Left forelimb (tissue), 1 donor: ENCODE measurements at places on chromosomes 6 and 20.

- DNase-seq = no peak
Measured at GRCh38 chr6:43926634-43927531, 156.9 kb downstream of the VEGFA start.

GRCh38 chr6:116359131-116359530, 11.6 kb upstream of the DSE start:
- DNase-seq = no peak

GRCh38 chr20:53839423-53840176, 230.8 kb downstream of the BCAS1 start:
- no peak for DNase-seq

GRCh38 chr20:17327185-17328148, 100.6 kb downstream of the PCSK2 start:
- no peak for DNase-seq

DNA sequence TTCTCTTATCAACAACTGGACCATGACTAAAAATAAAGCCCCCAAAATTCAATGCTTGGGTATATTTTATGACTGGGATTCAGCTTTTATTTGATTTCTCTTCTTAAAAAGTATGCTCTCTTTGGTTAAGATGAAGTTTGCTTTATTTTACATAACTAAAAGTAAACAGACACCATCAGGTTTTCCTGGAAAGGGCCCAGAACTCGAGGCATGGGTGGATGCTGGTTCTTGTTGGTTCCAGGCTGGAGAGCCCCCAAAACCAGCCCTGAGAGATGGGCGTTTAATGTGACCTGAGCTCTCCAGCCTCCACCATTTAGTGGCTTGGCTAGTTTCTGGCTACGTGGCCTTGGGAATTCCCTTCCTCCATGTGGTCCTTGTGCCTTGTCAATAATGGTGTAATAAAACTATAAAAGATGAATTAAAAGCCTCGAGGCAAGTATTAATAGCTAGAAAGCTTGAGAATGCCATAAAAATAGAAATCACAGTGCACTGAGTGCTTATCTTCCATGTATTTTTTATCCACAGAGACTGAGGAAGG, 34.1 kb downstream of the BANF2 start:
- no peak for DNase-seq

GRCh38 chr6:45736134-45736533, 279.5 kb downstream of the CLIC5 start:
- DNase-seq = no peak

GRCh38 chr6:167699141-167699931, 127.4 kb upstream of the AFDN start:
- peak; percentile 77 for DNase-seq

DNA sequence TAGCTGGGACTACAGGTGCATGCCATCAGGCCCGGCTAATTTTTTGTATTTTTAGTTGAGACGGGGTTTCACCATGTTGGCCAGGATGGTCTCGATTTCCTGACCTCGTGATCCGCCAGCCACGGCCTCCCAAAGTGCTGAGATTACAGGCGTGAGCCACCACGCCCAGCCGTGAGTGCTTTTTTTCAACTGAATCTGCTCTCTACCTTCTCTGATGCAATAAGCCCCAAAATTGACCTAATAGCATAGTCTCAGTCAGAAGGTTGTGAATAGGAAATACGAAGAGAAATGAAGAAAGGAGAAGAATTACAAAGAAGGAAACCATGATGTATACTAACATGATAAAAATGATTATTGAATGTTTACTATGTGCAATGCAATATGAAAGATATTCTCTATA, 33.2 kb downstream of the BEND6 start:
- no peak for DNase-seq

GRCh38 chr20:52064931-52065330, 126.6 kb downstream of the ZFP64 start:
- DNase-seq = no peak

DNA sequence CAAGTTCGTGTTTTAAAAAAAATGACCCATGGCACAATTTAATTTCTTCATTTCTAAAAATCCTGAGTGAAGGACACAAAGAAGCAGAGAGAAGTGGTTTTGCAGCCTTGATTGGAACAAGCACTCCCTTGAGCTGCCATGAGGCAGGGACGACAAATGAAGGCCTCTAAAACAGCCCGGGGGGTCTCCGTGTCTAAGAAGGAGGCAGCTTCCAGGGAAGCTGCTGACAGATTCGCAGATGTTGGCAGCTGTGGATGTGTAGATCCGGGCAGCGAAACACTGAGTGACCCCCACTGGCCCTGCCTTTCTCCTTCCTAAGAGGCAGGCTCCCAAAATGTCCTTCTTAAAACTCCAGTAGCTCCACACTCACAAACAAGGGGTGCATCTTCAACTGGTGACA, 9.6 kb upstream of the LBP start:
- no peak for DNase-seq

GRCh38 chr6:133297657-133298056, 56.5 kb downstream of the EYA4 start:
- no peak for DNase-seq

GRCh38 chr6:130858498-130859160, 31.4 kb downstream of the SMLR1 start:
- DNase-seq = no peak

- DNase-seq = no peak
Measured at GRCh38 chr6:116111552-116112528, 11.2 kb downstream of the NT5DC1 start.

- no peak for DNase-seq
Measured at GRCh38 chr6:81262656-81263055, 489.8 kb downstream of the TENT5A start.

- DNase-seq = no peak
Measured at GRCh38 chr6:29112135-29112534, 4.3 kb downstream of the OR2J3 start.

- DNase-seq = no peak
Measured at GRCh38 chr6:103819509-103819908, 1040.2 kb downstream of the HACE1 start.

DNA sequence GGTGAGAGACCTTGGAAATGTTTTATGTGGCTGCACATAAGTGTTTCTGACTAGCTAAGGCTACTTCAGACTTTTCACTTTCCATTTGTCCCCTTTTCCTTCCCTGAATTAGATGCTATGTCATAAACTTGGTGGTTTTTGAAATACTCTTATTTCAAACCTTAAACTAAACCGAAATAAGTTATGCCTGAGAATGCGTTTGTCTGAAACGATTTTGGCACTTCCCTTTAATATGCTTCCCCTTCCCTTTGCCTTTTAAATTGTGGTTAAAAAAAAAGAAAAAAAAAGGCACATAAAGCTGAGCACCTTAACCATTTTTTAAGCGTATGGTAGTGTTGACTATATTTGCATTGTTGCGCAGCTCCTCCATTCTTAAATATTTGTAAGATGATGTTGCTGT, 14.3 kb downstream of the ZNF451 start:
- no peak for DNase-seq

- DNase-seq = no peak
Measured at GRCh38 chr6:18213439-18213838, 50.9 kb downstream of the DEK start.

- no peak for DNase-seq
Measured at GRCh38 chr6:15819226-15819625, 156.4 kb upstream of the DTNBP1 start.

DNA sequence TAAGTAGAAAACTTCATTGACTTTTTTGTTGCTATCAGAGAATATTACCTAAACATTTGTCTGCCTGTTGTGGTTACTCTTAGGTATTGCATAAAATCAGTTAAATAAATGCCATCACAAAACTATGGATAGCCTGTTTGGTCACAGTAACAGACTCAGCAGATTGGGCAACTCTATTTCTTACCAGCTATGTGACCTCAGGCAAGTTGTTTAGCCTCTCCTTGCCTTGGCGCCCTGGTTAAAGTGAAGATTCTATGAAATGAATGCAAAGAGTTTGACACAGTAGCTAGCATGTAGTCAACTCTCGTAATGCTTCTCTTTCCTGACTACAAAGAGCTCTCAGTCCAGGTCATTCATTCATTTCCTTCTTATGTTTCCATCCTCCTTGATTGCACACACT, 82.5 kb upstream of the ID4 start:
- DNase-seq = no peak

DNA sequence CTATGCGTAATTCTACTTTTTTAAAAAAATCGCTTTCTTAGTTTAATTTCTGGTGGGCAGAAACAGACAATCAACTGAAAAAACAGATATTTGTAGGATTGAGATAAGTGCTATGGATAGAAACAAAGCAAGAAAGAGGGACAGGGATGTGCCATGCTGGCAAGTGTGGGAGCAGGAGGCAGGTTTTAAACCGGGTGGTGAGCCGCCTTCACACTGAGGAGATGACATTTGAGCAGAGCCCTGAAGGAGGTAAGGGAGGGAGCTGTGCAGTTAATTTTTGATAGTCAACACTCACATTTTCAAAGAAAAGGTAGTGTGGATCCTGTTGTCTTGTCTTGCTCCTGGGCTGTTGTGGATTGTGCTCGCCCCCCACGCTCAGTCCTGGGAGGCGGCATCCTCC, 46.8 kb upstream of the TMEM217 start:
- DNase-seq = no peak

DNA sequence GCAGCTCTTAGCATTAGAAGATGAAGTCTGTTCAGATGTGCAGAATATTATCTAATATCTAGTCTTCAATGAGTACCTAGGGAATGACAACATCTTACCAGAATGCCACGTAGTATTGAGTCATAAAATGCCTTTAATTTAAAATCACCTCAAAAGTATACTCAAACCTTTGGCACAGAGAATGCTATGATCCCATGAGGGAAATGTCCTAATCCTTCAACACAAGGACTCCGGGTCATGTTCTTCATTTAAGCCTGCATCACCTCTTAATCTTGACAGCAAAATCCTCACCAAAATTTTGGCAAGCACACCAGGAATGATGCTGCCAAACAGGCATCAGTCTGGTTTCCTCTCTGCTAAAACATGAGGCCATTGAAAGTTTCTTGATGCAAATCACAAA, 23.6 kb upstream of the MARCKS start:
- DNase-seq = no peak

GRCh38 chr6:35547676-35548075, 35.0 kb upstream of the TULP1 start:
- no peak for DNase-seq

DNA sequence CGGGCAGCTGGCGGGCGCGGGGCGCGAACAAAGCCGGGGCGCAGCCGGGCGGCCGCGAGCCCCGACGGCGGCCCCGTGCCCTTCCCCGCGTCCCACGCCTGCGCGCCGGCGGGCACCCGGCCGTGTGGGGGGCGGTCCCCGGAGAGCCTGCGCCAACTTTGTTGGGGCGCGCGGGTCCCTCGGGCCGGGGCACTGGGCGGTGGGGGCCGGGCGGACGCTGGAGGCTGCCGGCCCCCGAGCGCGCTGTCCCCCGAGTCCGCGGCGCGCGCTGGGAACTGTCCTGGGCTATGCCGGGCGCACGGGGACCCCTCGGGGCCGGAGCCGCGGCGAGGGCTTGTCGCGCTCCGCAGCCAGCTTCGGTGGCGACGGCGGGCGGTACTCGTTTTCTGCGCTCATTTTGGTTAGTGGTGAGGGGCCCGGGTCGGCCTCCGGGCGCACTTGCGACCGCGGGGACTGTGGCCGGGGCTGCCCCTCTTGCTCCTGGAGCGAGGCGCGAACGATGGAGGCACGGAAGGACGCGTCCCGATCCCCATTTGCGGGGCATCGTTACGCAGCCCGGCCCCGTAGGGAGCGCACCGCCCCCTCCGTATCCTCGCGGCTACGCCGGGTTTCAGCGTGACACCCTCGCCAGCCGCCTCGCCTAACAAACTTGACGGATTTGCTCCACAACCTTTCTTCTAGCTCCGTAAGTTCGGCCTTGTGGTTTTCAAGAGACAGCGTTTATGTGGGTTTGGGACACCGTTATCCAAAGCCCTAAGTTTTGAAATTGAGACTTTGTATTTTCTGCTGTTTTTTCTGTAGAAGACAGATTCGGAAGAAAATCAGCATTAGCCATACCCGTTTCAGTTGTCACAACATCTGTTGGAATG, 622 bp downstream of the SS18L1 start:
- no peak for DNase-seq

DNA sequence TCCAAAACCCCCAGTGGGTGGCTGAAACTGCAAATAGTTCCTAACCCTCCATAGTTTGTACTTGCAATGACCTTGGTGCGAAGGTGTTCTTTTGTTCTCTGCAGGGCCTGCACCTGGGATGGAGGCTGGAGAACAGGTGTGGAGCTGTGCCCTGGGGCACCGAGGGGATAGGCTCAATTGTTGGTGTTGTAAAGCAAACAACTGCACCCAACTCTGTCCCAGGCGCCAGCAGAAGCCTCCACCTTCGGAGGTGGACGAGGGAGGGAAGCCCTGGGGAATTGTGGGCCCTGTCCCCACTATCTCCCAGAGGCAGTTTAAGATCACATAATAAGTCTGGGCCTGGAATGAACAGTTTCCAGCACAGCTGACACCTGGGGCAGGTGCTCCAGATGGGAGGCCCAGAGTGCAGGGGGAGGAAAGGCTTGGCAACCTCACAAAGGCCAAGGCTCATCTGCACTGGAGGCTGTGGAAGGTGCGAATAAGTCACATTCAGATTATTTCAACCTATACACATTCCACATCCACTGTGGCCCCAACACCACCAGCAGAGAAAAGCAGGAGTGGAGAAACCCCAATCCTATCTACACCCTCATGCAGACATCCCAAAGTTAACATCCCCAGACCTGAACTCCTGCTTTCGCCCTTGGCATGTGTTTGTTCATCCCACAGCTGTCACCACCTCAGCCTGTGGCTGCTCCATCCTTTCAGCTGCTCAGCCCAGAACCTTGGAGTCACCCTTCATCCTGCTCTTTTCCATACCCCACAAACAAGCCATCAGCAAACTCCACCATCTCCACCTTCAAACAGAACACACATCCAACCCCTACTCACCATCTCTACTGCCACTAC, 12.3 kb upstream of the CBFA2T2 start:
- DNase-seq = no peak

DNA sequence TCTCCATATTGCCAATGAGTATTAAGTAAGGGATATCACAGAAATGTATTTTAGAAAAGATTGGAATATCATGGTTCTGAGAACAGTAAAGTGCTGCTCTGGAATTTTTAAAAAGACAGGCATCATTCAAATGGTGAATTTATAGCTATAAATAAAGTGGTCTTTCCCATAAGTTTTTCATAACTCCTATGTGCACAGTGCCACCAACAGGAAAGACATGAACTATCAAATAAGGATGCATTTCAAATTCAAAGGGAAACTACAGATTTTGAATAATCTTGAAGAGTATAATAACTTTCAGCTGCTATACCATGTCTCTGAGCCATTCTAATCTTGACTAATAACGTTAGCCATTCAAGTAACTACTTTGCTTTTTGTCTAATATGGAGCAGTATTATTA, 456.8 kb upstream of the GJE1 start:
- no peak for DNase-seq

GRCh38 chr6:1181939-1182605, 129.8 kb upstream of the FOXQ1 start:
- DNase-seq = no peak

GRCh38 chr20:7773511-7773910, 166.7 kb downstream of the HAO1 start:
- DNase-seq = no peak

GRCh38 chr20:10978019-10978702, 304.4 kb upstream of the JAG1 start:
- no peak for DNase-seq
